NCI-H187 treated with DMSO at 0.1 percent for 48 hours (cell line): ENCODE measurements at places on chromosomes 2 and 18.

GRCh38 chr2:72127401-72128058, 20.1 kb downstream of the CYP26B1 start:
- DNase-seq: no peak

DNA sequence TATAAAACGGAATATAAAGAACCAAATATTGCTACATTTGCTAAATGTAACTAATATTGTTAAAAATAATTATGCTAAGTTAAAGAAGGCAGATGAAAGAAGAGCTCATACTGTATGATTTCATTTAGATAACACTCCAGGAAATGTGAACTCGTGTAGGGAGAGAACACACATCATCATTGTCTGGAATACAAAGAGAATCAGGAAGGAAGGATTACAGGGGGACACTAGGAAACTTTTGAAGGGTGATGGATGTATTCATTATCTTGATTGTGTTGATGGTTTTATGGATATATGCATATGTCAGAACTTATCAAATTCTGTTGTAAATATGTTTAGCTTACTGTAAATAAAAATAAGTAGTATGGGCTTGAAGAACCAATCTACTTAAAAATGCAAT, 104.1 kb upstream of the TRIB2 start:
- DNase-seq: no peak

DNA sequence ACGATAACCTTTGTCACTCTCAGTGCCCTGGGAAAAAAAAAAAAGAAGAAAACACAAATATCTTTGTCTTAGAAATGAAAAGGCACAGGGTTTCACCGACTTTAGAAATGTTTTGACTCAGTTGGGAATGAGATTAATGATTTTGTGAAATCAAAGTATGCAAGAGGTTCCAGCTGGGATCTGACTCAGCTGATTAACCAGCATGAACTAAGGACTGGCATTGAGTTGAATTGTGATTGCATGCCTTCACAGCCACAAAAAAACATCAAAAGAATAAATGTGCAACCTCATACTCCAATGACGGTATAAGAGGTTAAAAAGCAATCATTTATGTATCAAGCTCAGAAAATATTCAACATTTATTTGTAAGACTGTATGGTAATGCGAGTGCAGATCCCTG, 566.6 kb upstream of the DSEL start:
- no peak for DNase-seq

DNA sequence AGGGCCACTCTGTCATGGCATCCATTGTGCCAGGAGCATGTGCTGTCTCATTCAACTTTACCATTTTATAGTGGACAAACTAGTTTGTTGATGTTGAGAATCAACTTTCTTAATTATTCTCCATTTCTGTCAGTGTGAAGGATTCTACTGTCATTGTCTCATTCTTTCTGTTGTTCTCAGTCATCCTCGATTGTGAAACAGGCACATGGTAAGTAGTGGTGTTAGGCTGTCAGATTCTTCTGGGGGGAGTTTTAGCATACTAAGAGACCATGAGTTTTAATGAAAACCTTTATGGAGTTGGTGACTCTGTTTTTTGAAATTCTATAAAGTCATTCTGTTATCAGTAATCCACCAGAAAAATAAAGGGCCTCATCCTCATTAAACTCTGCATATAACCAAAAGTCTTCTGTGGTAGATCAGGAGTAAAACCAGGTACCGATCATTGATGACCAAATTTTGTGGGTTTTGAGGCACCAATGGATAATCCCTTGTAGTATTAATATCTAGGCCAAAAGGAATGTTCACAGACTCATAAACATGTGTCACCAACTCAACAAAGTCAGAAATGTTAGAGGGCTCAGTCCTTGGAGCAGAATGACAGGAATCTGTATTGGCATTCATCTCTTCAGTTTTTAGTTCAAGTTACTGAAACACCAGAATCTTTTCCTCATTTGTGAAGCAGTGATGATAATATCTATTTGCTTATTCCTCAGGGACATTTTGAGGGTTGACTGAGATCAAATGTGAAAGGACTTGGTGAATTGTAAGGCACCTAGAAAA, 73.2 kb downstream of the CERS6 start:
- DNase-seq: no peak

- no peak for DNase-seq
These were observed 272.2 kb upstream of the ID2 start for GRCh38 chr2:8409461-8410260.

GRCh38 chr18:47696870-47697269, 233.6 kb downstream of the SMAD2 start:
- no peak for DNase-seq

DNA sequence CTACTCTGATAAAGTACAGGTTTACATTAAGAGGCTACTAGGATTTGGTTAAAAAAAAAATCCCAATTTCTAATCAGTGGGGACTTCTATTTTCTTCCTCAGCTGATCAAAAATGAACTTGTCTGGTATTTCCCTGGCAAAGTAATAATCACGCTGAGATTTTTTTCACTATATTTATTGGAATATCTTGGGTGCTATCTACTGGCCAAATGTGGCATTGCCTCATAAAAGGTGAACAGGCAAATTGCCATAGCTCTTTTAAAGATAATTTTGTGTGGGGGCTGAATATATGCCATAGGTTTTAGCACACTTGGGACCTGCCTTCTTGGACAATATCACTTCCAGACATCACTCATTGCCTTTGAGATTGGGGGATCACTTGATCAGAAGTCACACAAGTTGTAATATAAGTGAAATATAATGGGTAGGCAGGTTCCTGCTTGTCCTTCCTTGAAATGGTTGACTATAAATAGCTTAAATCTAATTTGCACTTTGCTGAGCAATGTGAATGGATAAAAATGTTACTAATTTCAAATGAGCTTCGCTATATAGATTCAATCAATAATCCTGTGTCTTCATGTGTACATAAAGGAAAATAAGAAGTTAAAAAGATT, 7.0 kb upstream of the NXPH2 start:
- no peak for DNase-seq

DNA sequence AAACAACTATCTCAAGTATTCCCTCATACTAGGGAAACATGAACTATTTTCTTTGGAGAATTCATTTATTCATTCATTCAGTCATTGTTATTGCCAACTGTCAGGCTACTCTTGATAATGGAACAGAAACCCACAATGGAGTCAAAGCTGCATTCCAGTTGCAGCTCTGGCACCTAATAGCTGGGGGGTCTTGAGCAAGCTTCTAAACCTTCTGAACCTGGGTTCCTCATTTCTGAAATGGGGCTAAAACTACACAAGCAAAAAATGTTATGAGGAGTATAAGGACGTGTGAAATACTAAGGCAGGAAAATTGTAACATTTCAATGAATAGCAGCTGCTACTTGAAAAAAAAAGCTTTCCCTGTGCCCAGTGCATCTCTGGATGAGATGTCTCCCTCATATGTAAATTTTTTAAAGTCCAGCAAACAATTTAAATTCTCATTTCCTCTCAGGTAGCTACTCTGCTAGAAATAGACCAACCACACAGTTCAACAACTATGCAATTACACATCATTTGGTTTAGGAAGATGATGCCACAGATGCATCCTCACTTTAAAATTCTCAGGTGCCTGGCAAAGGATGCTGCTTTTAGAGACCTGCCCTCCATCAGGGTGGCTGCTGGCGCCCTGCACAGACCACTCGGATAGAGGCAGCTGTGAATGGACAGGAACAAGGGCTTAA, 38.5 kb downstream of the SPRED2 start:
- no peak for DNase-seq

DNA sequence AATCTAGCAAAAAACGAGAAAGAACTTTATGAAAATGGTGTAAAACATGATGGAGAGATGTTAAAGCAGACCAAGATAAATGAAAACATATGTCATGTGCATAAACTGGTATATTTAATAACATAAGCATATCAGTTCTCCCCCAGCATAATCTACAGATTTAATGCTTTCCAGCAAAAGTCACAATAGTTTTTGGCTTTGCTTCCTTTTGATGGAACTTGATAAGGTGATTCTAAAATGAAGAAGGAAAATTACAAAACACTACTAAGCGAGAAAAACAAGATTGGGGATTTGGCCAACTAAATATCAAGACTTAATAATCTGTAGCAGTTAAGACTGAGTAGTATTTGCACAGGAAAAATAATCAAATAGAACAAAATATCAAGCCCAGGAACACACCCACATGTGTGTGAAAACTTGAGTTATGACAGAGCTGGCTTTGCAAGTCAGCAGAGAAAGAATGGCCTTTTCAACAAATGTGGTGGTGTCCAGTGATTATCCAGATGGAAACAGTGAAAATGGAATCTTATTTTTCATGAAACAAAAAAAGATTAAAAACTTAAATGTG, 83.7 kb upstream of the L3MBTL4 start:
- DNase-seq: no peak

DNA sequence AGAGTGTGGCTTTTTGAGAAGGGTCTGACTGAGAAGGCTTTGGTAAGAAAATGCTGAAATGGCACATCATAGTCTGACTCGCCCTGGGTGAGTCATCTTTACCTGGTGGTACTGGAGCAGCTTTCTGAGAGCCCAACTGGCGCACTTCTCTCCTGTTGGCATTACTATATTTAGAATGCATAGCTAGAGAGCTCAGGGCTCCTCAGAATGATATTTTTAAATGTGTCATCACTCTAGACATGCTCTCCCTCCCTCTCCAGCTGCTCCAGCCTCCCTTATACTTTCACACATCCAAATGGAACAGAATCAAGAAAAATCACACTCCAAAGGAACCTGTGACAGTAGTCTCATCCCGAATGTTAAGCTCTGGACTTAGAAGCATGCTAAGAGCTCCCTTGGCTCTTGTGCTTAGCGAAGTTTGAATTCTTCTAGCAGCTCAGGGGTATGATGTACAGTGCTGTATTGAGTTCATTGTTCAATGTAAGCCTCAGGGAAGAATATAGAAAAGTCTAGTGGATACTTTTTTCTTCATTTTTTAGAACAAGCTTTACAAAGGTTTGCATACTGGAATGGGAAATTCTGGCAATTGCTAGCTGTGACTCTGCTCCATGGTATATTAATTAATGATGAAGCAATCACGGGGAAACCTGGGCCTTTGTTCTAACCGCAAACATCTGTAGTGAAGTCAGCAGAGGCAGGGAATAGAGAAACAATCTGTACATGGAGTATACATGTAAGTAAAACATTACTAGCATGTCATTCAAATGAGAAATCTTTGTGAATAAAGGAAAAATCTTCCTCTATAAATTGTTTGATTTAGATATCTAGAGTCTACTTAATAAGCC, 751.2 kb upstream of the NRXN1 start:
- peak; percentile 11 for DNase-seq

DNA sequence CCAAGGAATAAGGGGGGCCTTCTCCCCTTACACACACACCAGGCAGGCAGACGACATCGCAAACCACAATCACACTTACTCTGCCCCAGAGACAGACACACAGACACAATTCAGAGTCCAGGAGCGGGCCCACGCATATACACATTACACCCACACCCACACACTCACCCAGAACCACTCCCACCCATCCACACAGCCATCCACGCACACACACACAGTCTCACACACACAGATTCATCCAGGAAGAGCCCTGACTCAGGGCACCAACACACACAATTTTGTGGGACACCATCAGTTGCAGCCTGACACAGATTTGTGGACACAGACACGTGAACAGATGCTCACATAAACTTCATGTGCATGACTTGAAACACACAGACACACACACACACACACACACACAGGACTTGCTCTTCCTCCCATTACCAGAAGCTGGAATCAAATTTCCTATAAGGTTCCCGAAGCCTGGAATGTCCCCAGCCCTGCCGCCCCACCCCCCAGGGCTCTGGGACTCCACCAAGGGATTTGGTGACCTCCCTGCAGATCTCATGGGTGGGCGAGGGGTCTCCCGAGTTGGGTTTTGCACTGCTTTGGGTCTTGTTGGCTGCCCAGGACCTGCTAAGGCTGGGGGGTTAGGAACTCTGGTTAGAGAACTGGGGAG, 23.5 kb downstream of the TNS1 start:
- no peak for DNase-seq

DNA sequence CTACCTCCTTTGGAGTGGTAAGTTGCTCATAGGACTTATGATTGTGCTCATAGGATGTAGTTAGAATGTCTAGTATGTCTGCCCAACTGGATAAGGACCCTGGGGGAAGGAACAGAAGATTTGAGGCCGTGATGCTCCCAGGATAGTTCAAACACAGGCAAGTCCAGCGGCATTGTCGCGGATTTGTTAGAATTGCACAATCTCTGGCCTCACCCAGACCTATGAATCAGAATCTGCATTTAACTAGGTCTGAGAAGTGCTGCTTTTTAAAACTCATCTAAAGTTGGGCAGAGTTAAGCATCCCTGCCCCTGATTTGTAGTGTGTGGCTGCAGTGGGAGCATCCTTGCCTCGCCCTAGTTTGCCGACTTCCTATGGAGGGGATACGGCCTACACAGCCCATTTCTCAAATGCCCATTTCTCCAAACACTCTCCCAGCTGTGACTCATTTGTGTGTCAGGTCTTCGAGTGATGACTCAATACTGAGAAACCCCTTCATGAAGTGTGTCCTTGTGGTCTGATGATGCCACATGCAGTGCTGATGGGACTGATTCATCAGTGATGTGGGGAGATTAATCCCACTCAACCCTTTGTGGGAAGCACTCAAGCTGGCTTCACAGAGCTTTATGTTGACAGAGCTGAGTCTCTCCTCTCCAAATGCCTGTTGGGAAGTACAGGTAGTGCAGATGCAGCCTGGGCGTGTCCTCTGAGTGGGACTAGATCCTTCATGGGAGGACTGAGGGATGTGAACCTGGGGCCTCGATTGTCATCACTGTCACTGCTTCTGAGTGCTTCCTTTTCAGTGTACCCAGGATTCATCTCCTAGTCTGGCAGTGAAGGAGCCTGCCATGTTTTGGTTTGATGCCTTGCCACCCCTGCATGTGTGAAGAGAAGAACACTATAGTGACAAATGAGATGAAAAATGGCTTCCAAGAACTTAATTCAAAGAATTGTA, 18.7 kb downstream of the SMIM21 start:
- peak; percentile 68 for DNase-seq

- no peak for DNase-seq
These were observed 115.8 kb downstream of the POLE4 start for GRCh38 chr2:75074228-75074627.

DNA sequence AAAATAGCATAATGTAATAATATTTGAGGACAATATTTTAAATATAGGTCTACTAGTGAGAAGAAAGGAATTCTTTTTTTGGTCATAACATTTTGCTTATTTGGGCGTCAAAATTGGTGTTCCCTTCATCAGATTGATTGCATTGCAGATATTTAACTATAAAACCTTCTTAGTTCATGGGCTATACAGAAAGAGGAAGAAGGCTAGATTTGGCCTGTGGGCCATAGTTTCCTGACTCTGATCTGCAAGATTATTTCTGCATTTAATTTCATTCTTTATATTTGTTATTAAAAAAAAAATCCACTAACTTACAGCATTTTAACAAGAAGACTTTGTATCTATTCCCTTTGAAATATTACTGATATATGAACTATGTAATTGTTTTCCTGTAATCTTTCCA, 31.9 kb downstream of the PIKFYVE start:
- DNase-seq: no peak

DNA sequence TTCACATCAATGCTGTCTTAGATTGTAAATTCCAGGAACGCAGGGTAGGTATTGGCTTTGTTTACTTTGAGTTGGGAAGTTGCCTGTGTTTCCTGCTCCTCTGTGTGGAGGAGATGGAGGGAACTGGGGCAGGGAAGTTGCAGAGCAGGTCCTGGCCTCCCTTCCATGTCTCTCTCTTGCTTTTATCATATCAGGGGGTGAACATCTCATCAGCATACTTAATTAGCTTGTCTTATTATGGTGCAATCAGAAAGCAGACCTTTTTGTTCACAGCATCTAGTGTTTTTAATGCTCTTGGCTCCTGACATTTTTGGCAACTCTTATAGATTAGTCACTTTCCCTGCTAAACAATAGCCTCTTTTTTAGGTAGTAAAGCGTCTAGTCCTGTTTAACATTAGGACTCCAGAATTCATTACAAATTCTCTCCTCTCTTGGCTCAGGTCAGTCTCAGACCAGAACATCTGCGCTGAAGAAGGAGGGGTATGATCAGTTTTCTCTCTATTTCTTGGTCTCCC, 11.5 kb upstream of the DIPK1C start:
- DNase-seq: no peak
